ENCODE measurements at places on chromosomes 7 and 10. TPM values are rescaled to one million over a fixed set of nuclear protein-coding genes. Genes with fewer than 3 reads are reported as not detected.

The CHCHD3 gene
- polyA plus RNA-seq, result 78.7 TPM

The ZNF32 gene
- polyA plus RNA-seq, result 31.1 TPM

DNA sequence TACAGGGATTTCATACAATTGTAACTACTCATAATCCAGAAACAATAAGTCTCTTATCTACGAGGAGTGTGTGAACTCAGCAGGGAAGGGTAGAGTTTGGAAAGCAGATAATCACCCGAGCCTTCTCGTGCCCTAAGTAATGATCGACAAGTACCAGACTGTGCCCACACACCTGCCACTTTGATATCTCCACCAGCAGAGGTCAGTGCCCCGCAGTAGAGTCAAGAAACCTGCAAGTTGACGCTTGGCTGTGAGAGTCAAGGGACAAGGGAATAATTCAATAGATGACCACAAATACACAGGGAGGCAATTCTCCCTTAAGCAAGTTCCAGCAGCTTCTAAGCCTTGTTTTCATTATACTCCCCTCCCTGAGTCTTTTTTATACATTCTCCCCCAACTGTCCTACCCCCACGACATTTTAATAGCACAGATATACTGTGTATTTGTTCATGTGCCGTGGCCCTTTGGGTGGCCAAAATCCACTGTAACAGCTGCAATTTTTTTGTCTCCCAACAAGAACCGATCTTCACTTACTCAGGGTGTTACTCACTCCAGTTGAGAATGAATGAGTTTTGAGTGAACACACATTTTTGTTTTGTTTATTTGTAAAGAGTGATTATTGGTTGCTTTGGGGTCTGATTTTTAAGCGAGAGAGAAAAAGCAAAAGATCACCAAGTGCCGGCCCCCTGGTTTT, 106.9 kb upstream of the RHEB start:
- H3K36me3 ChIP-seq, result peaks cover 2% of the 10 kb centered on the region
- H3K27me3 ChIP-seq, result no peaks in the 10 kb centered on the region
- peaks cover 3% of the 10 kb centered on the region for H3K4me1 ChIP-seq
- peak overlapping the region; percentile 9 for H3K27ac ChIP-seq
- DNase-seq, result peak; percentile 83

GRCh38 chr7:43600056-43600455, 17.1 kb downstream of the STK17A start:
- no peak overlapping the region for H3K4me3 ChIP-seq
- no peak overlapping the region for H3K27ac ChIP-seq
- no peak for DNase-seq
- no peaks in the 10 kb centered on the region for H3K27me3 ChIP-seq
- H3K36me3 ChIP-seq, result peaks cover 5% of the 10 kb centered on the region

DNA sequence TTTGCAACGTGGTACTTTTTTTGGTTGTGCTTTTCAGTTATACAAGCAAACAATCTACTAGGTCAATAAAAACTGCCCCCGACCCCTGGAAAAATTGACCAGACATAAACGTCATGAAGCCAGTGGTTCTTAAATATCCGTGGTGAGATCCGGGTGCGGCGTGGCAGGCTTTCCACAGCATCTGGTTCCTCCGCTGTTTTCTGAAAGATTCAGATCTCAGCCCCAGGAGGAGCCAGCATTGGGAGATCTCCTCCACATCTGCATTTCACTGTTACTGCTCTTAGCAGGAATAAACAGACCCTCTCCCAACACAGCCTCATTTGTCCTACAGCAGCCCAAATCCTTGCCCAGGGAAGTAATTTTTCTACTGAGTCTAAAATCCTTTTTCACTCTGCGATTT, 664.3 kb upstream of the FOXK1 start:
- no peak for DNase-seq
- H3K4me3 ChIP-seq, result no peak overlapping the region
- H3K4me1 ChIP-seq, result no peaks in the 10 kb centered on the region
- no peak overlapping the region for H3K27ac ChIP-seq
- no peaks in the 10 kb centered on the region for H3K36me3 ChIP-seq
- no peaks in the 10 kb centered on the region for H3K27me3 ChIP-seq
